Activated CD8-positive, alpha-beta memory T cell treated with anti-CD3 and anti-CD28 coated beads for 1 hour (primary cell): ENCODE measurements at places on chromosomes 3 and 15.

GRCh38 chr3:88807491-88808105 is 299.8 kb upstream of the EPHA3 start:
- no peak for DNase-seq

DNA sequence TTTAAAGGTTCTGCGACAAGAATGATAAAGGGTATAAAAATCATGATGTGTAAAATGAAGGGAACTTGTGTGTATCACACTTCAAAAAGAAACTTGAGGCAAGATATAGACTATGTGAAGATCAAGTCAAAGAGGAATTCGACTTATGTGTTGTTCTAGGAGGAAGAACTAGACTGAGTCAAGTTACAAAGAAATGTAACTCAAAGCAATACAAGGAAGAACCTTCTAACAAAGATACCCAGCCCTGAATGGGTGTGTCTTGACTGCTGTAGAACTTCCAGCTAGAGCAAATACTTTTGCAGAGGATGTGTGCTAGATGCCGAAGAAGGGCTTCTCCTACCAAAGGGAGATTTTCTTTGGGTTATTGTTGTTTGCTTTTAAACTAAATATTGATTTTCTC is 2.4 kb downstream of the SLC49A4 start:
- DNase-seq = no peak

DNA sequence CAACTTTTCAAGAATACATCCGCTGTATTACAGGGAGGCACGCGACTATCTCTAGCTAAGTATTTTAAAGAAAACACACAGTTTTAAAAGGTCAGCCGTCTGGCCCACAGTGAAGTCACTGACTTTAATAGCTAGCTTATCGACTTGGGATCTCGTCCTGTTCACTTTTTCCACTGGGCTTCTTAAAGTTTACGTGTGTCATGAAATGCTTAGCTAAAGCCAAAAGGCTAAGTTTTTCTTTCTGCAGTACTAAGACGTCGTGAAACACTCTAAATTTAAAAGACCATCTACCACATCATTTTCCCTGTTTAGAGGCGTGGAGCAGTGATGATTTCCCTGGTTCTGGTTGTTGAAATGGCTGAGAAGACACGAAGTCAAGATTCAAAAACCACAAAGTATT is 27.1 kb downstream of the LRIG1 start:
- DNase-seq = no peak

DNA sequence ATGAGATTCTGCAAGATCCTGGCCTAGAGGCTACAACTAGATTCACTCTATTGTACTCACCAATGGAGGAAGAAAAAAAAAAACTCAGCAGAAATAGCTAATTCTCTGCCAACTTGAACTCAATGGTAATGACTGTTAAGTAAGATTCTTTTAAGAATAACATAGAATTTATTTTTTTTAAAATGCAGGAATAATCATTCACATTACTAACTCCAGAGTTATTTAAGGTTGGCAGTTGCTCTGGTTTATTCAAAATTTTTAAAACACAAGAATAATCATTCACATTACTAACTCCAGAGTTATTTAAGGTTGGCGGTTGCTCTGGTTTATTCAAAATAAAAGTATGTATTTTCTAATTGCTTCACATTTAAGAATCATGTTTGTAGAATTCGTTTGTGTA is 1071.9 kb downstream of the IGSF11 start:
- no peak for DNase-seq

DNA sequence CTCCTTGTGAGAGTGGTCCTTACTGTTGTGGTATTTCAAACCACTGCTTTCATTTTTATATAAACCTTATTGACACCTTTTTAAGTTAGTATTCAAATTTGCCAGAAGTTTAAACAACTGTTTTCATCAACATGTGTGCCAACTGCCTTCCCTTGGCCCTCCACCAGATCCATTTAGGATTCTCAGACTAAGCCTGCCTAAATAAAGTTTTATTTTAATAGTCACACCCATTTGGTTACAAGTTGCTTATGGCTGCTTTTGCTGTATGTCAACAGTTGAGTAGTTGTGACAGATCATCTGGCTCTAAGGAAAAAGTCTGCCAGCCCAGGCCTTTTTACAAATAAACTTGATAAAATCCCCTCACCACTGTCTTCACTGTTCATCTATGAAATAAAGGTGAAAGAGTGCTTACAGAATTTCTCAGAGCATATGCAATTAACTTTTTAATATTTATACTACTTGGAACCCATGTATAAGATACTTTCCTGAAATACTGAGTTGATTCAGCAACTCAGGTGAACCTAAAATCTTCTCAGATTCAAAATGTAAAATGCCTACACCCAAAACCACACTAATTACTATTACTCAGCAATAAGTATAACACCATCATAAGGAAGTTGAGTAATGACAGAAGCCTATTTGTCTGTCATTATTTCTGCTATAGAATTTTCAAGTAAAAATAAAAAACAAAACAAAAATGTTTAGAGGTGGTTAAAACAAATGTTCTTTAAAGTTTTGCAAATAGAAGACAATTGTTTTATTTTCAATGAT is 35.1 kb downstream of the PEAK1 start:
- no peak for DNase-seq

- no peak for DNase-seq
Observed at GRCh38 chr3:189561256-189561655, 69.9 kb upstream of the TP63 start.

DNA sequence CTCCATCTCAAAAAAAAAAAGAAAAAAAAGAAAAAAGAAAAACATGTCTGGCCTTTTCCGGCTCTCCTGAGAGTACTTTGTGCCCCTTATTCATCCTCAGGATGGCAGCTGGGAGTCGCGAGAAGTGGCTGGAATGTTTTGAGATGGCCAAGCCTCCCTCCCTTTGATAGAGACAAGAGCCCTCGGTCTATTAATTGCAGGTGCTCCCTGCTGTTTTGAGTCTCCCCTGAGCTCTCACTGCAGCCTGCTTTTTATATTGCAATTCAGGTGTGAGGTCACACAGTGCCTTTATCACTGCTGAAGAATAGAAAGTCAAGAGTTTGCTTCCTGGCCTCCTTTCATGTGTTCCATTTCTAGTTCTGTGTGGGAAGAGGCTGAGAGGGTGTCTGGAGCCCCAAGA is 10.9 kb downstream of the CA12 start:
- DNase-seq = no peak

- no peak for DNase-seq
Observed at GRCh38 chr15:50057196-50057595, 61.8 kb downstream of the ATP8B4 start.

DNA sequence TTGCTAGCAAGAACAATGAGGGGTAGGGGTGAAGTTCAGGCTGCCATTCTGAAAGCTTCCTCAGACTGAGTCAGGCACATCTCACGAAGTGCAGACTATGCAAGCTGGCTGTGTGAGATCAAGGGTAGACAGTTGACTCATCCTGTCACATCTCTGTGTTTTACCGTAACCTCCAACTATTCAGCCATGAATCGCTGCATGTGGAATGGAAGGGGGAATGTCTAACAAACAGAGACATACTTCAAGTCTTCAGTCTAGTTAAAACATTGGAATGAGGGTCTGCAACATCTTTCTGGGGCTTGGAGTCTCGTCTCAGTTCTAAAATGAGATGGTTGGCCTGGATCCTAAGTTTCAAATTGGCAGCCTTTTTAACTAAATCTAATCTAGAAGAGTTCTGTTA is 25.9 kb downstream of the AGTR1 start:
- DNase-seq = no peak

DNA sequence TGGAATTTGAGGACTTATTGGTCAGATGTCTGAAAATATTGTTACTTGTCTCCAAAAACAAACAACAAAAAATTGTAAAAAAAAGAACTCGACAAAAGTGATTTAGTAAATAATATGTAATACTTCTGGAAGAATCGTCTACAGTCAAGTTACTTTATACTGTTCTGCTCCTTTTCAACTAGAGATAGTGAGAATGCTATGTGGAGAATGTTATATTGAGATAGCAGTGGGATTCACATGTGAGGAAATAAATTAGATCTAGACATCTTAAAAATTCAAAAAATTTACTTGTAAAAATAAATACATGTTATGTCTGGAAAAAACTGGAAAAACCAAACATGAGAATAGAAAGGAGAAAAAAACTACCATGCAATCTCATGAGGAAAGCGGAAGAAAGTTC is 64.9 kb downstream of the SGO1 start:
- DNase-seq = no peak

GRCh38 chr15:100909565-100909964 is 9.6 kb upstream of the LRRK1 start:
- DNase-seq = no peak

DNA sequence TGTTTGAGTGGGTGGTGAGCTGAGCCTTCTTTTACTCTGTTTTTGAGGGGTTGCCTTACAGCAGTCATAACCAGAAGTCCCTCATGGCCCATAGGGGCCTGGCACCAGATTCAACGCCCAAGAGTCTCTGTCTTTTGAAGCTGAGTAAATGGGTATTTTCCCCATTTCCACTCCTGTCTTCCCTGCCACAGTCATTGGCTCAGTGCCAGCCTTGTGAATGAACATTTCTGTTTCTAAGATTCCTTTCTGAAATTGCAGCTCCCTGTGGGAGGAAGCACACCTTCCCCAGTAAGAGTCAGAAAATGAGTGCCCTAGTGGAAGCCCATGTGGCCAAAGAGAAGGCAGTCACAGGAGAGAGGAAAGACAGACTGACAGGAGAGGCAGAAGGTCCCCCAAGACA is 43.7 kb upstream of the POLR2M start:
- DNase-seq = no peak

- no peak for DNase-seq
Observed at GRCh38 chr3:57596495-57597126, 533 bp downstream of the ARF4 start.

DNA sequence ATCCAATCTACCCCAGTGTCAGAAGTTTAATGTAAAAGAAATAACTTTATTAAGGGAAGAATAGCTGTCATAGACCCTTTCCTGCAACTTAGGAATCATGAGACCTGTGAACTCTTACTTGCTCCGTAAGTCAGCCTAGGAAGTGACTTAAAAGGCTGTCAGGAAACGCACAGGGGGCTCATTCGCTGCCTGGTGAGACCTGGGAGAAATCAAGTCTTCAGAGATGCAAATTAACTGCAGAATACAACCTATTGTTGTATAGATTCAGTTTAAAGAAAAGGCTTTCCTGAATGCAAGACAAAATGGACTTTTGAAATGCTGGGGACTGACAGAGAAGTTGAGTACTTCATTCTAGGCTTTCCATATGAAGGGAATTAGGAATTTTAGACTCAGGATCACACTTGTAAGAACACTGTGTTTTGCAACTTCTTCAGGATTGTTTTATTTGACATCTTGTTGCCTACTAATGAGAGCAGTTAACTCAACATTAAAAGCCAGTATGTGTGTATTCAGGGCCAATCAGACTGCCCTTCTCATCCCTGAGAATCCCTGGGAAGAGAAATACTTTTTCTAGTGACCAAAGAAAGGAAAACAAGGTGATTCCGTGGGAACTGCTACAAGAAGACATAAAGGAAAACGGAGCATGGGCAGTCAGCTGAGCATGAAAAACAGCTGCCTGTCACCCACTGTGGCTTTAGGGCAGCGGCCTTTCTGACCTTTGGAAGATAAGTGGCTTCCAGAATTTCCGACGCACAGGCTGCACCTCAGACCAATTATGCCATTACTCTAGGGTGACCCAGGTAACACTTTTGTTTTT is 18.5 kb upstream of the DPPA4 start:
- DNase-seq = no peak

GRCh38 chr15:84599906-84600305 is 903 bp upstream of the ZSCAN2 start:
- DNase-seq = no peak

DNA sequence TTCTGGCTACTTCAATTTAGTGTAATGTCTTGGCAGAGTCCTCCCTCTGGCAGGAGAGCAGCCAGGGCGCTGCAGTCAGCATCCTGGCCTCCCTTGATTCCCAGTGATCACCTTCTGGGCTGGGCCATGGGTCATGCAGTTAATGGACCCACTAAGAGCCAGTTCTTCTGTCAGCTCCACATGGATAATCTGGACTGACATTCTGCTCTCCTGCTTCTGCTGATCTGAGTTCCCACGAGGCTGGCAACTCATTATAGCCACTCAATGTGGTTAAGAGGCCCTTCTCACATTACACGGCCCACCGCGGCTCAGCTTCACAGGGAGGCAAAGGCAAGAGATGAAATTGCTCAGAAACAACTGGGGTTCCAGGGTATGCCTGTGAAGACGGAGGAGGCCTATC is 94.0 kb downstream of the WDR76 start:
- DNase-seq = no peak

DNA sequence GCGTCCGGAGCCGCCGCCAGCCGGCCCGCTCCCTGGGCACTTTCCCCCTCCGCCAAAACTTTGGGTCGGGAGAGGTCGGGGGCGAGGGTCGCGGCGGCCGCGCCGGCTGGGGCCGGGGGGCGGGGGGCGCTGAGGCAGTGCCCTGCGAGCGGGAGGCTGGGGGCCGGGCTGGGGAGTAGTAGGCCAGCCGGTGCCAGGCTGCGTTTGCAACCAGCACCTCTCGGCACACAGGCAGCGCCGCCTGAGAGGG is 452 bp downstream of the BBX start:
- no peak for DNase-seq

- DNase-seq = no peak
Observed at GRCh38 chr3:8183627-8184026, 318.0 kb upstream of the LMCD1 start.

GRCh38 chr3:71392251-71392650 is 191.3 kb downstream of the FOXP1 start:
- no peak for DNase-seq

GRCh38 chr3:26208201-26208600 is 414.4 kb upstream of the LRRC3B start:
- DNase-seq = no peak
